ENCODE measurements at places on chromosomes 7 and 10.

DNA sequence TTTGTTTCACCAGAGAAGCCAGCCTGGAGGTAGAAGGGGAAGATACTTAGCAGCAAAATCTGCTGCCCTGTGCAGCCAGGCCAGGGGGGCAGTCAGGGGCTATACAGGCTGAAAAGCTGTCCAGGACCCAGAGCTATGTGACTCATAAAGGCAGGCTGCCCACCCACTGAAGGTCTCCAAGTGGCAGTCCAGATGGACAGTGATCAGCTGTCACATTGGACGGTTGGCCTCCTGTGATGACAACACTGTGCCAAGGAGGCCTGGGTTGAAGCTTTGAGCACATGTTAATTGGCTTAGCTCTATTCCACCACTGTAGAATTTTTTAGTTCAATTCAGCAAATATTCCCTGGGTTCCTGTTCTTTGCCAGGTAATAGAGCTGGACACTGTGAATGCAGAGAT, 577.3 kb upstream of the GALNT17 start:
- no peak for DNase-seq

DNA sequence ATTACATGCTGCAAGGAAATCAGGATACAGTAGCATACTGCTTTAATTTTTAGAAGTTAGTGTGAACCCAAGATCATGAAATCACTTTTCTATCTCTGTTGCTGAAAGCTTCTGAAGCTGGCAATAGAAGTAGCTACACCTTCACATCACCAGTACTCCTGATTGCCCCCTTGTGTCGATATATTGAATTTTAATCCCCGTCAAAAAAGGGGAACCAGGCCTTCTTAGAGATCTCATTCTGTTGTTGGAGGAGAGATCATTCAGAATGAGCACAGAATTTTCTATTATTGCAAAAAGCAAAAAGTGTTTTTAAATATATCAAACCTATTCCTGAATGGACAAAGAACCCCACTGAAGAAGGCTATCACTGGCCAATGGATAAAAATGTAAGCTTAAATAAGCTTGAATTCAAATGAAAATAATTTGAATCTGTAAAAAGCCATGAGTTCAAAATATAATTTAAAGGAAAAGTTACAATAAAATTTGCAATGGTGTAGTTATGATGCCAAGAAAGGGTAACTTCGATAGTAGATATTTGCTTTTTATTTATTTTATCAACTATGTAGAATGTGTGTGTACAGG, 39.7 kb upstream of the TEX47 start:
- DNase-seq, result no peak

DNA sequence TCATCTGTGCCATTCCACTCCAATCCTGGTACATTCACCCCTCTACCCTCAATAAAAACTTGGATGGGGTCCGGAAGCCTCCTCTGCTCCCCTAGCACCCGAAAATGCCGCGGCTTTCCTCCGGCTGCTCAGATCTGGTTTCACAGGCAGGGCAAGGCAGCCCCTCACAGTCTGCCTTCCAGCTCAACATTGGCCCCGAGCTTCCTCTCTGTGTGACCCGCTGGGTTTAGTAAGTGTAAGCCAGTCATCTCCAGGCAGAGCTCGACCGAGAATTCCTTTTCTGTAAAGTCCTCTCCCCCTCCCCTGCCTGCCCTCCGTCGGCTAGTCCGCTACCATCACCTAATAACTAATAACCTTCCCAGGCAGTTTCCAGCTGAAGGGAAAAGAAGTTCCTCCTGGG, 3.4 kb downstream of the INHBA start:
- DNase-seq, result no peak

DNA sequence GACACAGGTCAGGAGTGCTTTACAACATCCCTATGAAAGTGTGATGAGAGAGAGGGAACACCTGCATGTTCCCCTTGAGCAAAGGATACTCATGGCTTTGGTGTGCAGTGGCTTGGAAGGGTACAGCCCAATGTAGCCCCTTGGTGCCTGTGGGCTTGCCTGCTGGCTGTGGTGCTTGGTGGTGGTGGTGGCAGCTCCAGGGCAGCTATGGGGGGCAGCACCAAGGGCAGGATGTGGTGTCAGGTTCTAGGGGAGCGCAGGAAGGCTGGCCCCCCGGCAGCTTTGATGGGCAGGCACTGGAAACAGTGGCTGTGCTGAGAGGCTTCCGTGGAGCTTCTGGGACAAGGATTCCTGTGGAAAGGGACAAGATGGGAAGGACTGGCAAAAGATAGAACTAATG, 464.0 kb upstream of the ZMIZ1 start:
- DNase-seq, result no peak

DNA sequence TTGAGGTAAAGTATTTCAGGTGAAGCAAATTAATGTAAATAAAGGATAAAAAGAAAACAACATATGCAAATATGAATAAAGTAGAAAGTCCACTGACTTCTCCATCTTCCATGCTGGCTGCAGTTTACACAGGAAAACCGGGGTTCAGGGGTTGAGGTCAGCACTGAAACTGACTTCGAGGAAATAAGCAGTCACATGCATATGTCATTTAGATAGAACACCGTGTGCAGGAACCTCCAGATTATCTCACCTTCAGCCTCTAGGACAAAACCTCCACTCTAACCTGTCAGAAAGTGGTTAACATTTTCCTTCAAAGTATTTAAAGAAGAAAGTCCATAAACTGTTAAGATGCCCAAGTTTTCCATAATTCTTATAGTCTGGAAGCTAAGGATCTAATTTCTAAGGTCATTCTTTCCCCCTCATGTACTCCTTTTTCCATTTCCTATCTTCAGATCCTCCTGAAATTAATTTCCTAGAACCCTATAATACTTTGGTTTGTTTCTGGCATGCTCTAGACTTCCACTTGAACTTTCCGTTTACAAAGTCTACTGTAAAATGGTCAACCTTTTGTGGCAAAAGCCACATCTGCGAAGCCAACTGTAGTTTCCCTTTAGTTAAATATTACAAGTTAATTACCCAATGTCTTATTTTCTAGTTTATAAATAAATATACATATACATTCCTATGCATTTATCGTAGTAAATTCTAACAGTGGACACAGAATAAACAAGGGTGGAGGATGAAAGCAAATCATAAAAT, 173.3 kb downstream of the RAPGEF5 start:
- no peak for DNase-seq

- no peak for DNase-seq
These were observed 13.8 kb upstream of the RFC2 start for GRCh38 chr7:74267756-74268565.

DNA sequence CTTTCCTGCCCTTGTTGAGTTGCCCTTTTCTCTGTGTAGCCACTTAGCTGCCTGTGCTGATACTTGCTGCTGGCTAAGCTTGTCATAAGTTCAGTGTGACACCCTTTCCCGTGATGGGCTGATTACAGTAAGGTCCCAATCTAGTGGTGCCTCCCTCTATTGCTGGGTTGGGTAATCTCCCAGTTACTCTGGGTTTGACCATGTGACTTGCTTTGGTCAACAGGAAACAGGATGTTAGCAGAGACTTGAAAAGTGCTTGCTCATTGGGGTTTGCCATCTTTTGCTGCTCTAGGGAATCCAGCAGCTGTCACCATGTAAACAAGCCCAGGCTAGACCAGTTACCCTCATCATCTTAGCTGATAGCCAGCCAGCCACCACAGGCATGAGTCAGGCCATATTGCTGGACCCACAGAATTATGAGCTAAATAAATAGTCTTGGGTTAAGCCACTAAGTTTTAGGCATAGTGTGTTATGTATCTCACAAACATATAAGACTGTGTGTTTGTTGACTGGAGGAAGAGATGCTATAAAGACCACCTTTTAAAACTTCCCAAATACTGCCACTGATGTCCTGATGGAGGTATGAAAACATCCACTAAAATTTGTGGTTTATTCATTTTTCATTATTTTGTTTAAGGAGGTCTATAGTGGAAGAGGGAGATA, 4.0 kb upstream of the LEP start:
- no peak for DNase-seq

DNA sequence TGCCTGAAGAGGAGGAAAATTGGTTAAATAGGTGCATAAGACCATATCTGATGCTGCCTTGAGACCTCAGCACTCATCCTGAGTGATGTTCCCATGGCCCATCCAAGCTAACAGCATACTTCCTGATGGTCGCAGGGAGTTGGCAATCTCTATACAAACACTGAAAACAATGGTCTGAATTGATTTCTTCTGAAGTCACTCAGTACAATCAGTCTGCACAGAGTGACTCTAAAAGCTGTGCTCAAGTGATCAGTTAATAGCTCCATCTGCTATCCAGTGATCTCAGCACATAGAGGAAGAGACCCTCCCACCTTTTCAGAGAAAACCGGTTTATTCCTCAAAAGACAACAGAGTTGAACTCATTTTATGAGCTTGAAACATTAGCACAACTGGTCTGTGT, 3.9 kb downstream of the PPP1R17 start:
- no peak for DNase-seq

DNA sequence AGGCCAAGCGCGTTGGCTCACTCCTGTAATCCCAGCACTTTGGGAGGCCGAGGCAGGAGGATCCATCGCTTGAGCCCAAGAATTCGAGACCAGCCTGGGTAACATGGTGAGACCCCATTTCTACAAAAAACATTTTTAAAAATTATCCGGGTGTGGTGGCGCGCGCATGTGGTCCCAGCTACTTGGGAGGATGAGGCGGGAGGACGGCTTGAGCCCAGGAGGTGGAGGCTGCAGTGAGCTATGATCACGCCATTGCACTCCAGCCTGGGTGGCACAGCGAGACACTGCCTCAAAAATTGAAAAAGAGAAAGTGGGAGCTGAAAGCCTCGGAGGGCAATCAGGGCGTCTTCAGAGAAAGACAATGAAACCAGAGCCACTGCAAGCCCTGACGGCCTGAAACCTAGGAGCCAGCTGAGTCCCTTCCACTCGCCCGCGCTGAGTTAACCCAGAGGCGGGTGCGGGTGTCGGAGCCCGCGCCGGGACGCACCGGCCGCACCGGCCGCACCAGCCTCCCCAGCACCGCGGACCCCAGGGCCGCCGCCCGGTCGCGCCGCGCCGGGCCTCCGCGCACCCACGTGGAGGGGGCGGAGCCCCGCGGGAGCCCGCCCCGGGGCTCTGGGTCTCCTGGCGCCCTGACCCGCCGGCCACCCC, 22.4 kb downstream of the ZFAND2A start:
- no peak for DNase-seq

- DNase-seq, result no peak
These were observed 17.8 kb downstream of the PRSS2 start for GRCh38 chr7:142788303-142789289.

DNA sequence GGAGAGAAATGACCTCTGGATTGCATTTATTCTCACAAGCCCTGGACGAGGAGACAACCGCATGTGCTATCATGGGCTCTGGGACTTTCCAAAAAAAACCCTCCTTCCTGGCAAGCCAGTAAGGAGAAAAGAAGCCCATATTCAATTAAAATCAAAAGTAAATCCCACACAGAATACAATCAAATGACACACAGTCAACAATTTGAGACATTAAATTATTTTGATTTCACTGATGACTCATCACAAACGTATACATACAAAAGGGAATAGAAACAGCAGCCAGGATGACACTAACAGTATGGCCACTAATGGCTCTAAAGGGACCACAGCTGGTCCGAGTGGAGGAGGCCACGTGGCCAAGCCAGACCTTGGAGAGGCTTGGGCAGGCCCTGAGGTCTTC, 24.9 kb downstream of the LRRC20 start:
- DNase-seq, result no peak

DNA sequence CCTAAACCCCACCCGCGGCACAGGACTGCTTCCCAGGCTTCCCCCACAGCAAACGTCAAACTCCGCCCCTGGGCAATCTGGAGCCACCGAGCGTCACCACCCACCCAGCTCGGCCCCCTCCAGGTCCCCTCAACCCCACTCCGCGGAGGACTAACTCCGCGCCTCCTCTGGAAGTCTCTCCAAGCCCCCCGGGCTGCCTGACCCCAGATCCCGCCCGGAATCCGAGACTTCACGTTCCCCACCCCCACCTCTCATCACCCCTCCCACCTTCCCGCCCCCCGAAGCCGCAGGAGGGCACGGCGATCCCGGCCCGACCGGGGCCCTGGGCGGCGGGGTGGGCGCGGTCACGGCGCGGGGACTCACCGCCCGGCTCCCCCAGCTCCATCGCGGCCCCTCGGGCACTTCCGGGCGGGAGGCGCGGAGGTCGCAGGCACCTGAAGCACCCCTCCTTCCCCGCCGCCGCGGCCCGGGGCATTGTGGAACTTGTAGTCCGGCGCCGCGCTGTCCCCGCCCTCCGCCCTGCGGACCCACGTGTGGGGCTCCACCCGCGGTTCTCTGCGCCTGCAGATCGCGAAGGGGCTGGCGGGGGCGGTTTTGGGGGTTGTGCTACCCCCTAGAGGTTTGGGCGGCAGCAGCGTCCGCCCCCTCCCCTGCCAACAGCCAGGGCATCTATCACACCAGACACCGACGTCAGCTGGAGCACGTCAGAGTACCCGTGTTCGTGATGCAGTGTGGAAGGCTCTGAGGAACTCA, at the start of gene TMUB1:
Gene TMUB1, minus strand, starts transcription at position 423 of the 753 bp plus-strand sequence. CDS start 930 bp downstream, outside the sequence.
- DNase-seq, result peak; percentile 70

DNA sequence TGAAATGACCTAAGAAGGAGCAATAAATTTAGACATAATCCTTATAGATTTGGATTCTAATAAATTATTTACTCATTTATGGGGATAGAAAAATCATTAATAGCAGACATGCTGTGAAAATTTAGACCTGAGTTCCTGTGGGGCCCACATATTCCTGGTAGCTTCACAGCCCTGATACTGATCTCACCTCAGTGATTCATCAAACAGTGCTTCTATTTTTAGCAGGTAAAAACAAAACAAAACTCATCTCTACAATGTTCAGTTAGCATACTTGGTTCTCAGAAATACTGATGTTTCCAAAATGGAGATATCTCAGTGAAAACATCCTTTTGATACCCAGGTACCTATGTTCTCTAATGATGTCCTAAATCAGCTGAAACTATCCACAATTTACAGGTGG, 841.1 kb upstream of the SORCS1 start:
- no peak for DNase-seq

DNA sequence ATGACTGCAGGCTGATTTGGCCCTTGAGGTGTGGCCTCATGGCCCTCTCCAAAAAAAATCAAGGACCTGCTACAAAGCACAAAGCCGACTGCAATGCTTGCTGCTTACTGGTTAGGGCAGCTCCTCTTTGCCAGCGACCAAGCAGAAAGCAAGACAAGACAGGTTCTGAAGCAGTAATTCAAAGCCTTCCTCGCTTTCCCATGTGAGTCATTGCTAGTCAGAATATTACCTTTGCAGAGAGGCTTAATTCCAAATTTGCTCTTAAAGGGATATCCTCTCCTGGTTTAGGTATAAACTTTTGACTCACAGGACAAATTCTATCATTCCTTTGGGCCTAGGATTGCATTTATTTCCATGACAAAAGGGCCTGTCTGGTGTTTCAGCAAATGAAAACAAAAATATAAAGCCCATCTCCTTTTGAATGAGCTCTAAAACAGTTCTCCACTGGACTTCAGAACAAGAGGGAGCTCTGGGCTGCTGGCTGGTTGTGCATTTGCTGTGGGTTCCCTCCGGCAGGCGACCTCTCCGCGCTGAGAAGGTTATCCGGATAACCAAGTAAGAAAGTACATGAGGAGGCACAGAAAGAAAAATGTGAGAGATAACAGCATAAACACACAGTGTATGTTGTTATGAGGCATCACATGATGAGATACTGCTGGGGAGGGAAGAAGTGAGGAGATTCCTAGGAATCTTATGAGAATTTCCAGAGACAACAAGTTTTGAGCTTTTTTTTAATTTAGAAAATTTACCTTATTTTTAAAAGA, 90.8 kb downstream of the EGFR start:
- no peak for DNase-seq

- DNase-seq, result no peak
These were observed 1.1 kb upstream of the EMX2 start for GRCh38 chr10:117541405-117541908.

Measured in stimulated activated CD4-positive, alpha-beta T cell treated with anti-CD3 and anti-CD28 coated beads, Interleukin-12 subunit alpha, Interleukin-12 subunit beta, amount 100 ng/mL, for 24 hours (primary cell).